ENCODE measurements at places on chromosomes 7 and 10.

- DNase-seq, result no peak
Observed at GRCh38 chr10:129491123-129491734, 24.2 kb downstream of the MGMT start.

GRCh38 chr10:70779511-70780369 lies 5.4 kb downstream of the TBATA start:
- no peak for DNase-seq

GRCh38 chr7:153476166-153476565 lies 576.0 kb upstream of the DPP6 start:
- no peak for DNase-seq

DNA sequence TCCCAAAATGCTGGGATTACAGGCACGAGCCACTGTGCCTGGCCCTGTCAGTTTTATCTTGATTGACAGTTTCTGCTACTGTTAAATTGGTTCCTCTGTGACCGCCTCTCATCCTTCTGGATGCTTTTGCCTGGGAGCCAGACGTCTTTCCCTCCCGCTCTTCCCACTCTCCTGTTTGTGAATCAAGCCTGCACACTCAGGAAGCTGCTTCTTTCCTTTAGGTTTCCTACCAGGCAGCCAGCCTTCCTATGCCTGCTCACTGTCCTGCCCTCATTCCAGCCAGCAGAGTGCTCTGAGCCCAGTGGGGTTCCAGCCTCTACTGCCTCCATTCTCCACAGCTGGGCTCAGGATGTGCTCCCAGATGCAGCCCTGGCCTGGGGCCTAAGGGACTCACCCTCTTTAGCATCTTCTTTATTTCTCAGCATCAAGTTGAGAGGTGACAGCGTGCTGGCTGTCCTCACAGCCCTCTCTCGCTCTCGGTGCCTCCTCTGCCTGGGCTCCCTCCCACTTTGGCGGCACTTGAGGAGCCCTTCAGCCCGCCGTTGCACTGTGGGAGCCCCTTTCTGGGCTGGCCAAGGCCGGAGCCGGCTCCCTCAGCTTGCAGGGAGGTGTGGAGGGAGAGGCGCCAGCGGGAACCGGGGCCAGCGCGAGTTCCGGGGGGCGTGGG lies 5.1 kb downstream of the SH2D4B start:
- DNase-seq, result no peak

- DNase-seq, result no peak
Observed at GRCh38 chr7:98985945-98986344, 107.6 kb downstream of the TRRAP start.

DNA sequence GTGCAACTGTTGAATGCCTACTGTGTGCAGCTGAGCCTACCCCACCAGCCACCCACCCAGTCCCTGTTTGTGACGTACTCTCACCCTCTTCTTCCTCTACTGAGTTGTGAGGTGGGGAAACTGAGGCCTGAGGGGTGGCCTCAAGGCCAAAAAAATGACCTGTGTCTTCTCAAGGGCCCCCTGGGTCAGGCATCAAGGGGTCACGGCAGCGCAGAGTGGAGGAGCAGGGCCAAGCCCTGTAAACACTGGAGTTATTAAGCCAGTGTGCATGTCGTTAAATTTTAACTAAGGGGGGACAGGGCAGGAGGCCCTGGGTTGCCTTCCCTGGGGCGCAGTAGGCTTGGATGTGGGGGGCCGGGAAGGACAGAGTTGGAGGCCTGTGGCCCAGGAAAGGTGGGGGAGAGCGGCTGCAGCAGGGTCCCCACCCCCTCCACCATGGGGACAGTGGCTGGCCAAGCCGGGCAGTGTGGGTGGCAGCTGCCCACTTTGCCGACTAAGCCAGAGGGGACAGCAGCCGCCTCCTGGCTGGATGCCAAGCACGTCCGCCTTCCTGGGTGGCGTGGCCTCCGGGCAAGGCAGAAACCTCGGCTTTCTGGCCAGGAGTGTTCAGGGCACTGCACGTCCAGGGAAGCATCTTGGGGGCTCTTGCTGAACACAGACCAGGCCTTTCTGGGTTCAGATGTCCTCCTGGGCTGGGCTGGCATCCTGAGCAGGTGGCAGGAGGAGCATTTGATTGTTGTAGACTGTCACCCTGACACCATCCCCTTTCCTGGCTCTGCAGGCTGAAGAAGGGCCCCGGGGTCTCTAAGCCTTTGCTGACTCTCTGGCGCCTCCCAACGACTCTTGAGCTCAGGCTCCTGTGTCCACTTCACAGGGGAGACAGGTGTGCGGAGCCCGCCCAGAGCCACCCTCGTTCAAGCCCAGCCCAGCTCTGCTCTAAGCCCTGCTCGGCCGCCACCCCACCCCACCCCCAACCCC lies 1.9 kb downstream of the SLC29A4 start:
- DNase-seq, result no peak

DNA sequence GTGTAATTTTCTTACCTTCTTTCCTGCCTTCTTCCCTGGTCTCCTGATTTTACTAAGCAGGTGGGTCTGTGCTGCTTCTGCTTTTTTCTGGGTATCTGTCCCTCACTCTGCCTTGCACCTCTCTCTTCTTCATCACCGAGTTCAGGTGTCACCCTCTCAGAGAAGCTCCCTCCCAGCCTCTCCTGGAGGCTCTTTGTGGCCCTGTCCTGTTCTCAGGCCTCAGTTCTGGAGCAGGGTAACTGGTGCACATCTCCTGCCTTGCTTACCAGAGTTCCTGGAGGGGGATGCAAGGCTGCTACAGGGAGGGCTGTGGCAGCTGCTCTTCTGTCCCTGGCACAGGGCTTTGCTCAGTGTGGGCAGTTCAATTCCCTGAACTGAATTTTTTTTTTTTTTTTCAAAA lies 66.1 kb downstream of the RBM33 start:
- DNase-seq, result no peak

DNA sequence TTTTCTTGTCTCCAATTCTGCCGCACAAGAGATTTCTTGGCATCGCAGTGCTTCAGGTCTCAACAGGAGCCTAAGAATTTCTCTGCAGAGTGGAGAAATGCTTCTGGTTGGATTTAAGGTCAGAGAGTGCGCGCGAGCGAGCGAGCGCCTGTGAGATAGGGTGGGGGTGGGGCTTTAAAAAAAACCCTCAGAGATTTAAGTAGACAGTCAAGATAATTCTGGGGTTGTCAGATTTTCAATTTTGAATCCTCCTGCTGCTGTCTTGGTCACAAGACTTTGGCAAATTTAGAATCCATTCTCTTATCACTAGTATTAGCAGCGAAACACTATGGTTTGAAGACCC lies 49.7 kb downstream of the CPEB3 start:
- no peak for DNase-seq

GRCh38 chr10:30637881-30638467 lies 8.4 kb upstream of the LYZL2 start:
- DNase-seq, result peak; percentile 30

DNA sequence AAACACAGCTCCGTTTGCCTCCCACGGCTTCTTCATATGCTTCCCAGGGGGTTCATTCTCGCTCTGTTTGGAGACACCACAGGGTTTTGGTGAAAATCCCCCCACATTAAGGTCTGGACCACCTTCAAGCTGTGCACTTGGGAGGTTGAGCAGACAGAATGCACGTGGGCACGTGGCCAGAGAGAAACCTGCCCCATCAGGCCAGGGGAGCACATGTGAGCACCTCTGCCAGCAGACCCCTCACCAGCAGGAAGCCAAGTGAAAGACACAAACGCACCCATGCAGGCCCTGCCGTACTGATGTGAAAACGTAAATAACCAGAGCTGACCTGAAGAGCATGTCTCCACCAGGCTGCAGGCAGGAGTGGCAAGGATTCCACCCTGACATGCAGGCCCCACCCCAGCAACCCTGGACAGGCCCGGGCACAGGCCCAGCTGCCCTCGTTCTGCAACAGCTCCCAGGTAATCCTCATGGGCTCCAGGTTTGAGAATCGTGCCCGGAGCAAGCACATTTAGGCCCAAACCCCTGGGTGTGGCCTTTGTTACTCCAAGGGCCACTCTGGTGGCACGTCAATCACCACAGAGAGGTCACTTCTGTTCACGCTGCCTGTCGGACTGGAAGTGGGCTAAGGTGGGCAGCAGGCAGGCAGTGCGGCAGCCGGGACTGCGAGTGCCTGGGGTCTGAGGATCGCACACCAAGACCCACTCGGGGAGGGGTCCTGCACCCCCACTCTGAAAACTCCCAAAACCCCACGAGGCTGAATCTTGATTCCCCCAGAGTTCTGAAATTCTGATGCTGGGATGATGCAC lies 184.4 kb downstream of the PTPRN2 start:
- no peak for DNase-seq

DNA sequence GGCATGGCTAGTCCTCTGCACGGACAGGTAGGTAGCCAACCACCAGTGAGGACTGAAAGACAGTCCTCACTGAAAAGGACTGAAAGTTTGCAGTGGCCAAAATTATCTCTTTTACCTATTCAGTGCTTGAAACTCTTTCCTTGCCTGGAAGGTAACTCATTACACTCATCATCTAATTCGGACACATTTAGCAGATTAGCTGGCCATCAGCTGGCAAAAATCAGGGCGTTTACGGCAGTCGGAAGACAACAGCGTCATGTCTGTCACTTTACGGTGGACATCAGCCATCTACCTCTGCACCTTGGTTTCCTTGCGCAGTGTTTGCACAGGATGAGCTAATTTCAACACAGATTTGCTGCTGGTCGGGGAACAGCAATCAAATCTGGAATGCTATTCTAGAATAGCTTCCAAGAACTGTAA lies 740 bp downstream of the ANXA7 start:
- peak; percentile 51 for DNase-seq

- no peak for DNase-seq
Observed at GRCh38 chr7:155362380-155363145, 64.9 kb downstream of the INSIG1 start.

DNA sequence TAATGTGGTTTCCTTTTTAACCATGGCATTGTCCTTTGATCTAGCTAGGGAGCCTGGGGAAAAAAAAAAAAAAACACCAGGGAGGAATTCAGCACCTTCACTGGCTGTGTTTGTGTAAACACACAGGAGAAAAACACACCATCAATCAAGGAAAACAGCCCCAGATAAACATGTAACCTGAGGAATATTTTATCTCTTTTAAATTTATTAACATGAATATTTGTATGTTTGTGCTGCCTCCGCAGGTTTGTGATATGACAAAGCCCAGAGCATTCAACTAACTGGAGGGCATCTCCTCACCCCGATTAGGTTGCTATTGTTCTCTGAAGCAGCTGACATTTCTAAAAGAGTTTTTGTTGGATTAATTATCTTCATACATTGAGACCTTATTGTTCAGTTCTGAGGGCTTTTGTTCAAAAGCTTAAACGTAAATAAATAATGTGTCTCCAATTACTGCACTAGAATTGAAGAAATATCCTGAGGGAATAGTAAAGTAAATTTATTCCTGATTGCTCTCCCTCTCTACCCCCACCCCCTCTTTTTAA lies 89.4 kb upstream of the SEMA3E start:
- no peak for DNase-seq

DNA sequence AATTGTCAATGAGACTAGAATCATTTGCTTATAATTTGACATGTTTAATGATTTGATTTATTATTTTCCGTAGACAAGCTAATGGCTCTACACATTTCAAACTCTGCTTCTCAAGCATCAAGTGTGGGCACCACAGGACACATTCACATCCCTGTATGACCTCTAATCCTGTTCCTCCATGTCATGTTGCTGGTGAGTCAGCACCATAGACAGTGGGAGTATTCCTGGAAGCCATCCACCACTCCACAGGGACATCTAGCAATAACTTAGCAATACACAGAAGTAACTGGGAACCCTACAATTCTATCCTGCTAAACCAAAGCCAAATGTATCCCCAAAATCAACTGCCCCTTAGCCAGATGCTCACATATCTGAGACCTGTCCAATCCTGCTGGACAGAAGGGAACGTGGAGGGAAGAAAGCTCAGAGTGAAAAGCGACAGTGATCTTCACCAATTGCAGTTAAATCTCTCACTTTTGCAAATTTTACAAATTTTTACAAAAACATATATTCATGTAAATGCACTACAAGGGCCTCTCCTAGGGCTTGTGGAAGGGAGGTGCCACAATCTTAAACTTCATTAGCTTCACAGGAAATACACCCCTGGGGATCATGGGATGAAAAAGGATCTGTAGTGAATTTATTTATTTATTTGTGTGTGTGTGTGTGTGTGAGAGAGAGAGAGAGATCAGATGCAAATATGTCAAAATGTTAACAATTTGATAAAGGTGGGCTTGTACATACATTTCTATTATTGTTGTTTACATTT lies 126.5 kb downstream of the GFRA1 start:
- DNase-seq, result no peak

GRCh38 chr7:126305671-126306070 lies 947.1 kb downstream of the GRM8 start:
- DNase-seq, result no peak

DNA sequence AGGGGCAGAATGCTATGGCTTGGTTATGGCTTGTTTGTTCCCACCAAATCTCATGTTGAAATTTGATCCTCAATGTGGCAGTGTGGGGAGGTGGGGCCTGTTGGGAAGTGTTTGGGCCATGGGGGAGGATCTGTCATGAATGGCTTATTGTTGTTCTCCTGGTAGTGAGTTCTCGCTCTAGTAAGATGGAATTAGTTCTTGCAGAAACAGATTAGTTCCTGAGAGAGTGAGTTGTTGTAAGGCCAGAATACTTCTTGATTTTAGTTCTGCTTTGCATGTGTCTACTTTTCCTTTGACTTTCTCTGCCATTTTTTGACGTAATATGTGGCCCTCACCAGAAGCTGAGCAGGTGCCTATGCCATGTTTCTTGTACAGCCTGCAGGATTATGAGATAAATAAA lies 188.2 kb downstream of the KIF20B start:
- DNase-seq, result no peak

GRCh38 chr10:78712147-78712546 lies 356.6 kb upstream of the ZMIZ1 start:
- no peak for DNase-seq

DNA sequence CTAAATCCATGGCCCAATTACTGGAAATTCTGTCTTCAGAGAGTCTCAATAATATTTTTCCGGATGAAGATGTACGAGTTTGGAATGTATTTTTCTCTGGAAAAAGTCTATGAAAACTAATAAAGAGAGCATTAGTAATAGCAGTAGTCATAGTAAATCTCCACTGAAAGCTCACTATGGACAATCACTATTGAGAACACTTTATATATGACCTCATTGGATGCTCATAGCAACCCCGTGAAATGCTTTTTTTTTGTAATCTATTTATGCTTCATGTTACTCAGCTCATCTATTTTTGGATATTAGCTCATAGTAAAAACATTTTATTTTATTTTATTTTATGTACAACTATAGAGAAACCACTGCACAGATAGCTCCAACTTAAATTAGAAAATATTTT lies 94.3 kb upstream of the MYO3A start:
- DNase-seq, result no peak

GRCh38 chr7:129368389-129368986 lies 65.7 kb upstream of the STRIP2 start:
- DNase-seq, result peak; percentile 16

- DNase-seq, result no peak
Observed at GRCh38 chr7:47506382-47507339, 75.2 kb downstream of the TNS3 start.
